ENCODE measurements at places on chromosomes 6 and 20. TPM values are rescaled to one million over a fixed set of nuclear protein-coding genes. Genes with fewer than 3 reads are reported as not detected.

ERGIC3 gene
- total RNA-seq, result 376 TPM

RWDD2A gene
- 0.63 TPM for total RNA-seq

C6orf58 gene
- total RNA-seq, result not detected

GLP1R gene
- not detected for total RNA-seq

HLA-DRA gene
- total RNA-seq, result not detected

CRYBG1 gene
- 19.9 TPM for total RNA-seq

SESN1 gene
- 3.4 TPM for total RNA-seq

MAFB gene
- 0.04 TPM for total RNA-seq

HMGN4 gene
- total RNA-seq, result 54.8 TPM

VSX1 gene
- not detected for total RNA-seq

HCK gene
- not detected for total RNA-seq

TSPO2 gene
- not detected for total RNA-seq

VNN1 gene
- total RNA-seq, result 0.12 TPM

RIPOR3 gene
- total RNA-seq, result not detected

GRM4 gene
- total RNA-seq, result not detected
